GM18507 (cell line): ENCODE measurements at places on chromosomes 2 and 18.

DNA sequence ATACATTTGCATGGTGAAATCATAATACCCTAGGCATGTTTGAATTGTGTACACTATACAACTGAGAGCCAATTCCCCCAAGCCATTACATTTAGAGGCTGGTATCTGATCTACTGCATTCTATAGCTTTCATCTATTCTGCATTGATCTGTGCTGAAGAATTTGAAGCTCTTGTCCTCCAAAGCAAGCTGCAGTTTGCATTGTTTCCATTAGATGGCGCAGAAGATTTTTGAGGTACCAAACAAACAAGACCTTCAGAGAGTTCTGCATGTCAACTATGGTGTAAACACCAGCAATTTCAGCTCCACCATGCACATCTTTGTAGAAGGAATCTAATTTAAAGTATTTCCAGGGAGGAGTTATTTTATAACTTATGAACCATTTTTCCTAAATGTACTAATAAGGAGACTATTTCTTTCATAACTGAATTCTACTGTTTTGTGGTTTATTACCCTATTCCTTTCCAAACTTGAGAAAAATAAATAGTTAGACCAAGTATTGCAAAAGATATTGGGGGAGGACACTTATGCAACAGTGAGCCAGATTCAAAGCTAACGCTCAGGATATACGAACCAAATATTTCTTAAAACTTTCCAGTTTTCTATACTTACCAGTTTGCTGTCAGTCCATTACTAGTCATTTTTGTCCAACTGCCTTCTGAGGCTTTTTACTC is 761.8 kb upstream of the ACVR2A start:
- DNase-seq, result peak; percentile 25

DNA sequence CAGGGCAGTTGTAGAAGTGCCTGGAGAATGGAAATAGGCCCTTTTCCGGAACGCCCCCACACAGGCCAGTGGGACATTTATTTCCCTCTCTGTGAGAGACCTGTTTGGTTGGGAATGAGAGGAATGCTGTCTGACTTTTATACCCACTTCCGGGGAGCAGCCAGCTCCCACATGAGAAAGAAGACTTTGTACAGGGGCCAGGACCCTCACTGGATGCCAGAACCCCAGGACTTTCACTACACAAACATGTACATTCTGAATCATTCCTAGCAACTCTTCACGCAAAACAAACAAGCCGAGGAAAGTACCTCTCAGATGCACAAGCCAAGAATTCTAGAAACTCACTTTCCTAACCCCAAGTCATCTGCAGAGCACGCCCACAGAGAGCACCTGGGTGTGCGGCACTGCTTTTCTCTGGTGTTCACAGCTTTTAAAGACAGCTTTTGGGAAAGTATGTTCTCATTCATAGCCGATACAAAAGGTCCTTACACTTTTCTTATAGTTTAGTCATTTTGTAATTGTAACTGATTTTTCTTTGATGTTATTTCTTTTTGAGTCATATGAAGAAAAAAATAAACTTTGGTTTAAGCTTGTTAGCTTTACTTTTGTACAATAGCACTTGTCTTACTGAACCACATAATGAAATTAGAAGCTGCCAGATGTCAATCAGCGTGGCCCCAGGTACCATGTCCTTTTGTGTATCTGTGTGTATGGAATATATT is 856.1 kb upstream of the ID2 start:
- DNase-seq, result peak; percentile 15

- DNase-seq, result no peak
Measured at GRCh38 chr18:57353137-57353939, 981 bp downstream of the ST8SIA3 start.

GRCh38 chr2:176535467-176536113 is 266.3 kb downstream of the MTX2 start:
- no peak for DNase-seq

- no peak for DNase-seq
Measured at GRCh38 chr2:231129216-231129615, 4.4 kb upstream of the HTR2B start.

- no peak for DNase-seq
Measured at GRCh38 chr2:18356676-18357075, 203.8 kb downstream of the RDH14 start.

- DNase-seq, result no peak
Measured at GRCh38 chr2:213451542-213452239, 167.4 kb downstream of the SPAG16 start.

DNA sequence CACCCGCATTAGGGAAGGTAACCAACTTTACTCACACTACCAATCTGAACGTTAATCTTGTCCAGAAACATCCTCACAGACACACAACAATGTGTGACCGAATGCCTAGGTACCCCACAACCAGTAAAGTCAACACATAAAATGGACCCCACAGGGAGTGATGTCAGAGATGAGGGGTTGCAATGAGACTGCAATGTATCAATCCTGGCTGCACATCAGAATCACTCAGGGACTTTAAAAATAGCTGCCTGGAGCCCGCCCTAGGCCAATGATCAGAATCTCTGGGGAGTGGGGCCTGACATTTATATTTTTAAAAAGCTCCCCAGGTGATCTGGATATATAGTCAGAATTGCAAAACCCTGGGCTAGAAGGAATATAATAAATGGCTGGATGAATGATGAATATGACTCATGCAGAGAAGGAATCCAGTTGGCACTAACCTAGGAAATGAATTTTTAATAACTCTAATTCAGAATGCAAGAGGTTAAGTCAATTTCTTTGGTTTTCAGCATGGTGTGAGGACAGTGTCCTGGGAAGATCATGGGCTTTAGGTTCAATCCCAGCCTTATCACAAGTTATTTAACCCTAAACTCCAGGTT is 92.8 kb downstream of the COLEC12 start:
- no peak for DNase-seq

- no peak for DNase-seq
Measured at GRCh38 chr18:42533009-42533575, 578.1 kb downstream of the PIK3C3 start.

DNA sequence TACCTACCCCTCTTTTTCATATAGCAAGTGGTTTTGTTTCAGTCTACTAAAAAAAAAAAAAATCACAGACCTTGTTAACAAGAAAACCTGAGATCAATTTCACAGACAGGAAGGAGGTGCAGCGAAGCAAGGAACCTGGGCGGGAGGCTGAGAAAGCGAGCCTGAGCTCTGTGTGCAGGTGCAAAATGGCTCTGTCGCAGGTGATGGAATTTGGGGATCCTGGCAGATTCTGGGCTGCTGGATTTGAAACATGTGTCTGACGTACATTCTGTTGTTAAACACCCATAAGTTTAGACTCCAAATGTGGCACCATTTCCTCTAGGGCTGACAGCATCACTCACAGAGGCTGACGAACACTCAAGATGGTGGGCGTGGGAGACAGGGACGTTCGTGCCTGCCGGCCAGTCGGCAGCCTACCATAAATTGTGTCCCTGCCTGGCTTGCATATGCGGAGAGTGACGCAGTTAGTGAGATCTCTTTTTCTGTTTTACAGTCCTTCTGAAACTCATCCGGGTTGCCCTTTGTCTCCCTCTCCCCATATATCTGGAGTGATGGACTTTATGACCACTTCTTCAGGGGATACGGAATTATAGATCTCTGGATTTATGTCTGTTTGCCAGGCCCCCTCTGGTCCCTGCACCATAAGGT is 8.8 kb upstream of the DDX1 start:
- DNase-seq, result no peak

DNA sequence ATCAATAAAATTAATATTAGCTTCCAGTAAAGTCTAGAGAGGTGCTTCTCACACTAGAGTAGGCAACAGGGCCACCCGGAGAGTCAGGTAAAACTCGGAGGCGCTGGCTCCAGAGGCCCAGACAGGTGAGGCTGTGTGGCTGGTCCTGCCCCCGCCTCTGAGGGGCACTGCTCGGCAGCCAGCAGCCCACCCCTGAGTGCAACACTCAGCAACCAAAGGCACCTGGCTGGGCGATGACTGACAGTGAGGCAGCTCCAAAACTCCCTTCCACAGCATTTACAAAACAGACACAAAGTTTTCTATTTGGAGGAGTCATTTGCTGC is 138.8 kb upstream of the ID2 start:
- no peak for DNase-seq

DNA sequence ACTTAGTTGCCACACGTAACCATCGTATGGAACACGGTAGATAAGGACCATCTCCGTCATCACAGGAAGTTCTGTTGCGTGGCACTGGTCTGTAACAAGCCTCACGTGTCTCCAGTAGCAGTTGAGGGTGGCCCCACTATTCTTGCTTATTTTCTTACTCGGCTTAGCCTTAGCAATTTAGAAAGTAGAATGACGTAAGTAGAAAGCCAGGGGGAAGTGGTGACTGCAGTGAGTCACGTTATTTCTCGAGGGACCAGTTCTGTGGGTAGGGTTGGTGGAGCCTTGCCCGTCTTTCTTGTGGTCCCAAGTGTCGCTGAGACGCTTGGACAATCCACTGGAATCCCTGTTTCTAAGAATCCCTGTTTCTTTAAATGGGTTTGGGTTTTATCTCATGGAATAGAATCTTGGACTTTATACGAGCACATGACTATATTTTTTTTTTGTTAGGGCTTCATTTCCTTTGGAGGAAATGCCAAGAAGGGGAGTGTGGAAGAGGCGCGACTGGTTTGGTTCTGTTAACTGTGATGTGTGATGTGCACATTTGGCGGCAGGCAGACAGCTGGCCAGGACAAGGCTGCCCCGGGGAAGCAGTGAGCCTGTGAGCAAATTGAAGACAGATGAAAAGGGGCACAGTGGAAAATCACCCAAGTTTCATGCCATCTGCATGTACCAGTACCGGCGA is 96.2 kb downstream of the CABLES1 start:
- peak; percentile 75 for DNase-seq

- DNase-seq, result no peak
Measured at GRCh38 chr18:26863122-26863879, 2.2 kb downstream of the AQP4 start.

- DNase-seq, result peak; percentile 52
Measured at GRCh38 chr2:202870431-202871299, 901 bp downstream of the ICA1L start.

DNA sequence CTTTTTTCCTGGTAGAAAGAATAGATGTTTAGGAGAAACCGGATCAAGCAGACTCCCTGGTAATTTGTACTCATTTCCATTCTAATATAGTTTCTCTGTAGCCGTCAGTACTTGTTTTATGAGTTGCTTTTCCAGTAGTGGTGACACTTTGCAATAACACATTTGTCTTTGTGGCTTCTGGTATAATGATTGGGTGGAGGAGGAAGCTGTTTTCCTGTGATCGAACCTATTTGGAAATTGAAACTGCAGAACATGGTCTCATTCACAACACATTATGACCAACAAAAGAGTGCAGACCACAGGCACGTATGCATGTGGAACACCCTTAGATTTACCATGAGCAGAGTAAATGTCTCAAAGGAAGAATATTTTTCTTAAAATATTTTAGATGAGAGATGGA is 7.6 kb upstream of the SERPINB12 start:
- DNase-seq, result no peak

GRCh38 chr2:99697811-99698568 is 208.2 kb upstream of the REV1 start:
- DNase-seq, result no peak

DNA sequence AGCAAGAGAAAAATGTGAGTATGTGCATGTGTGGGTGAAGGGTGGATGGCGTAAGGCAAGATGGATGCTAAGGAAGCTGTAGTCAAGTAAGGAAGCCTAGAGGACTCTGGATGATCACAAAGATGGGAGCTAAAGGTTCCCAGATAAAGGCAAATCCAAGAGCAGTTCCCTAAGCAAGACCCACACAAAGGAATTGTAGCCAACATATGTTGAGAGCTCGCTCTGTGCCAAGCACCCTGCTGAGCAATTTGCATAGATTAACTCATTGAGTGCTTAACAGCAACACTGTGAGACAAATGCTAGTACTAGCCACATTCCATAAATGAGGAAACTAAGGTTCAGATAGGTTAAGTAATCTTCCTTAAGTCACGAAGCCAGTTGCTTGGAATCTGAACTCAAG is 132.6 kb downstream of the C1D start:
- DNase-seq, result no peak

DNA sequence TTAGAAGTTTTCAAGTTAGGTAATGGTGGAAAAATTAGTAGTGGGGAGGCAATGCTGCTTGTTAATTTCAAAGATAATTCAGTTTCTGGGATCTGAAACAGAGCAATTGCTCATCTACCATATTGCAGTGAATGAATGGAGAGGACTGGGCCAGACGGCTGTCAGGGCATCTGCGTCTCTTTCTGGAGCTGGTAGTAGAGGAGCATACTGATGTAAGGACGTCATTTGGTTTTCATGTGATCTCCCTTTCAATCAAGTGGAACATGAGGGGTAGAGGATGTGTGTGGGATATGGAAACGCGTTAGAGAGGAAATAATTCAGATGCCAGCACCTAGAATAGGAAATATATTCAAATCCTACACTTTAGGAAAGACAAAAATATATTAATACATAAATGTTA is 490.3 kb downstream of the ADCYAP1 start:
- no peak for DNase-seq

- no peak for DNase-seq
Measured at GRCh38 chr2:36889795-36890194, 76.5 kb downstream of the STRN start.

DNA sequence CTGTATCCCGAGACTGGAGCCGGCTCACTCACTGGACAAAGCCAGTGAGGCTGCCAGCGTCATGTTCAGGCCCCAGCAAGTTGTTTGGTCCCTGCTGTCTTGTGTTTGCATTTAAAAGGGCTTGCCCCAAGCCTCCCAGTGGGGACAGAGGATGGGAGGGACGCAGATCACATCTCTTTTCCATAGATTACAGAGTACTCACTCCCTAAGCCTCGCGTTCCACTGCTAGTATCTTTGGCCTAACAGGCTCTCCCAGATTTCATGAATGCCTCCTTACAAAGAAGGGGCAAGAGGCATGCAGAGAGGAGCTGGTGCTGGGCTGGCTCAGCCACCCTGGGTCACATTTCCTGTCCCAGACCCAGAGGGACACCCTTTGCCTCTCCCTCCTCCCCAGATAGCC is 59.1 kb downstream of the CMPK2 start:
- no peak for DNase-seq

- no peak for DNase-seq
Measured at GRCh38 chr18:3305933-3306332, 44.0 kb downstream of the MYL12B start.

DNA sequence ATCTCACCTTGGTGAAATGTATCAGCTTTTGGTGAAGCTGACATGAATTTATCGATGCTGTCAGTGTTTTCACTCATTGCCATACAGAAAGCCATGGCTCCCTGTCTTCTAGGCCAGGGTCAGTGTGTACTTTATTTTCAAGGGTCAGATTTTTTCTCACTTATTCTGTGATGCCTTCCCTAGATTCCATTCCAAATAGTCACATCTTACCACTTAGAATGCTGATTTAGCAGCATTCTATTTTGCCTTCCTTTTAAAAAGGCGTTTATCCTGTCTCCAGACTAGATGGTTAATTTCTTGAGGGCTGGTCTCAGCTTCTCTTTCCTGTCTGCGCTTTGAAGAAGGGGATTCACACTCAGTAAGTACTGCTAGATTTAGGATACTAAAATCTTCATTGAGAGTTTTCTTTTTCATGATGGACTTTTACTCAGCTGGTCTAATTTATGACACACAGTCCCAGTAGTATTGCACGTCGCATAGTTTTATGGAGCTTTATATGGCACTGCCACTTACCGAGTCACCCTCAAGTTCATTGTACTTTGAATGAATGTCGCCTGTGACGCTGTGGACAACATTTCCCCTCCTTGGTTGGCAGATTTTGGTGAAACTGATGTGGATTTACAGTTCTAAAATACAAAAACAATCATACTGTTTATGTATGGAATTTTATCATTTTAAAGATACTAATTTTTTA is 194.0 kb downstream of the ZNF407 start:
- DNase-seq, result no peak

- no peak for DNase-seq
Measured at GRCh38 chr18:11269257-11269656, 119.9 kb upstream of the PIEZO2 start.

GRCh38 chr2:116088236-116088635 is 1645.8 kb downstream of the DPP10 start:
- DNase-seq, result no peak
